ENCODE measurements at places on chromosomes 1 and 21.

- no peak for DNase-seq
These were observed 2.5 kb upstream of the PTGS2 start for GRCh38 chr1:186682736-186683135.

DNA sequence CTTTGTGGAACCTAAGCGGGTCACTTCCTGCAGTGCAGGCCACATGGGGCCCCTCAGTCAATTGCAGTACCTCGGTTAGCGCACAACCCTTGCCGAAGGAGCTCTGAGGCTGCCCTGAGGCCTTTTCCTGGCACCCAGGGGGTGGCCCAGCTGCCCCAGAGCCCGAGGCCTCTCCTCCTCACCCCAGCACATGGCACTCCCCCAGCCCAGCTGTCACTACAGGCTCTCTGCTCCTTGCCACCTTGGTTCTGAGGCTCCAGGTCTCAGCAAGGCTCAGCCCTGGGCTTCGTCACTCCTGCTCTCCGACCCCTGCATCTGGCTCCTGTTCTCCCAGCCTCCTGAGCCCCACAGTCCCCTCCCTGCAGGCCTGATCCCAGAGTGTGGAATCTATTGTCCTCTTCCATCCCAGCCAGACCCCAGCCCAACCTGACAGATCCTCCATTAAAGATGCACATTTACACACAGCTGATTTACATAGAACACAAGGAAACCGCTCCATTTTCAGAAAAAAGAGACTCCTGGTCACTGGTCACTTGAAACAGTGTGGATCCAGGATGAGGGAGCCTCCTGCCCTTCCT is 192.8 kb upstream of the POU3F1 start:
- no peak for DNase-seq

DNA sequence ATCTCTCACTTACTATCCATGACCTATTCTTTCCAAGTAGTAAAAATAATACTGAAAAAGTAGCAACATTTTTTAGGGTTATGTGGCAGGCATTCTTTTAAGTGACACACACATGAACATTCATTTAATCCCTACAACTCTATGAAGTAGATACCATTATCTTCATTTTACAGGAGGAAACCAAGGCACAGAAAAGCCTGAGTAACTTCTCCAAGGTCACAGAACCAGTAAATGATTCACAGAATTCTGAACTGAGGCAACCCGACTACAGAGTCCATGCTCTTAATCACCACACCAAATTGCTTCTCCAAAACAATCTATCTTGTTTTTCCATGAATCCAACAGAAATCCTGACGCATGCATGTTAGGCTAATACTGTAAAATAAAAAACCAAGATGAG is 17.5 kb downstream of the FUBP1 start:
- DNase-seq: no peak

DNA sequence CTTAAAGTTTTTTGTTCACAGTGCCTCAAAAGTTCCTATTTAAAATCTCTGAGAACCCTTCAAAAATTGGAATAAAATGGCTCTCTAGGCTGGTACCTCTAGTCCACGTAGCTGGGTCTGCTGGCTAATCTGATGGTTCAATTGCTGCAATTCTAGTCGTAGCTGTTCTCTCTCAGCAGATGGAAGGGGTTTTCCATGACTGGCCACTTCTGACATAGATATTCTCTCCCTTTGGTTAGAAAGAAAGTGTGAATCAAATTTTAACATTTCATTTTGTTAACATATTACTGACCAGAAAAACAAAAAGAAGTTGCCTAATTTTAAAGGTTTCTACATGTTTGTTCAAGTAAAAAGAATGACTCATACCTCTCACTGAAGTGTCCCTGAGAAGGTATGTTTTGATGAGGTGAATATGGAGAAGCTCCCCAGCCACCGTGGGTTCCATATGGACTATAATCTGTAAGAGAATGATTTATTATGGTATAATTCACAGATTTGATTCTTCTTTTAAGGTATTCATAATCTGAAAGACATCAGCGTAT is 29.3 kb upstream of the SERPINC1 start:
- DNase-seq: no peak

DNA sequence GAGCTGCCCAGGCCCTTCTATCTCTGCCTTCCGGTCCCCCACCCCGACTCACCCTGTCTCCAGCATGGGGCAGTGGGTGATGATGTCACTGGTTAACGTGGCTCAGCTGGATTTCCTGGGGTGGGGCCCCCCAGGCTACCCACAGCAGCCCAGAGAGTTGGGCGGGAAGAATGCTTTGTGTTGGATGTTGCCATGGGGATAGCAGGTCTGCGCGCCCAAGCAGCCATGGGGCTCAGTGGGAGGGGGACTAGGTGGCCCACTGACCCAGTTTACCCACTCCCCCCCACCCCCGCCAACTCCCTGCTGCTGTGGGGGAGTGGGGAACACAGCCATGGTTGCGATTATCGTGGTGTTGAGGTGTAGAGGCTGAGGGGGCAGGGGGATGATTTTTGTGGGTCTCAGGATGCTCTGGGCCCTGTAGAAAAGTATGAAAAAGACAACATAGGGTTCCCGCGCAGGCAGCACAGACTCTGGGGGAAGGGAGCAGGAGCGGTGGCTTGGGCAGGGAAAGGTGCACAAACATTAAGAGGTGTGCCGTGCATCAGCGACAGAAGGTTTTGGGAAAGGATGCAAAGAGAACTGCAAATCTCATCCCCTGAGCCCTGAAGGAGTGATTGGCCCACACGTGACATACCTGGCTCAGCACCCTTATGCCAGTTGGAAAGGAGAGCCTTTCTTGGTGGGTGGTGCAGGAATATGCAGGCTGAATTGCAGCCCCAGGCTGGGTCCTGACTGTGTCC is 8.5 kb downstream of the CELSR2 start:
- no peak for DNase-seq

DNA sequence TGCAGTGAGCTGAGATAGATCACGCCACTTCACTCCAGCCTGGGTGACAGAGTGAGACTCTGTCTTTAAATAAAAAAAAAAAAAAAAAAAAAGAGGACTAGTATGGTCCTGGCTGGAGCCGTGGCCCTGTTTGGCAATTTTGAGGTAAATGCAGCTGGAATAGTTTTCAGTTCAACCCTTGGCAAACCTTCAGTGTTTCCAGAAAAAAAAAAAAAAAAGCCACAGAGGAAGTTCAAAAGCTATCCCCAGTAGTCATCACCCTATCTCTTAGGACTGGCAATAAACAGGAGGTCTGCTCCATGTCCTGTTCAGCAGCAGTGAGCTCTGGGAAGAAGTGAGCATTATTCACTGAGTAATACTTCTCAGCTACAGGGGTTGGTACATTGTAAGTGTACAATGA is 56.8 kb upstream of the ERRFI1 start:
- no peak for DNase-seq
